ENCODE measurements at places on chromosomes 12 and 14.

- no peak for DNase-seq
These were observed 180.6 kb downstream of the AACS start for GRCh38 chr12:125245581-125246557.

- DNase-seq = no peak
These were observed 798.8 kb downstream of the SLC16A7 start for GRCh38 chr12:60394665-60395064.

DNA sequence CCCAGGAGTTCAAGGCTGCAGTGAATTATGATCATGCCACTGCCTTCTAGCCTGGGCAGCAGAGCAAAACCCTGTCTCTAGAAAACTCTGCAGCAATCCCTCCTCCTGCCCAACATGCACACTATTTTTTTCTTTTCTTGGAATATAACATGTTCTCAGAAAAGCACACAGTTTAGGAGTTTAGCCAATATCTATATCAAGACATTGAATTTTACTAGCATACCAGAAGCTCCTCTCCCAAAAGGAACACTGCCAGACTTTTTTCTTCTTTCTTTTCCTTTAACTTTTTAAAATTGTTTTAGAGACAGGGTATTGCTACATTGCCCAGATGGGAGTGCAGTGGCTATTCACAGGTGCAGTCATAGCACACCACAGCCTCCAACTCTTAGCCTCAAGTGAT, 107.1 kb upstream of the AEBP2 start:
- no peak for DNase-seq

DNA sequence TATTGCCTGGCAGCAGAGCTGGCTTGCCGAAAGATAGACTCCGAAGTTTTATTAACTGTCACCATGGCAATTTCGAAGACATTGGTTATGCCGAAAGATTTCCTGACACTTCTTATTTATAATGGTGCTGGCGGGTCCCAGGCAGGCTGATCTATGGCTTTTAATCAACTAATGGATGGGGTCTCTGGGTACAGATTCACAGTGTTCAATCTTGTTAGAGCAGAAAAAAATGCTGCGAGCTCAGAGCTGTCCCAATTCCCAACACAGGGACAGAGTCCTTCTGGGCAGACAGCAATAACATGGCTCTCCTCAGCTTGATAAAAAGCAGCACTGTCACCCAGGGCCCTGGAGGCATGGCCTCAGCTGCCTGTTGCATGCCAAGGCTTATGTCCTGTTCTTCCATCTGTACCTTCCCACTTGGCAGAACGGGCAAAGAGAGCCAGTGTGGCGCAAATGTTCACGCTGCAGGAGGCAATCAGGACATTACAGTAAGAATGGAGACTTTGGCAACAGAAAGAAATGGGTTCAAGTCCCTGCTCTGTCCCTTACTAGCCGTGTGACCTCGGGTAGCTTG, 228.2 kb upstream of the PWP1 start:
- no peak for DNase-seq

All from stimulated activated CD4-positive, alpha-beta T cell treated with anti-CD3 and anti-CD28 coated beads, Interleukin-15, amount 100 ng/mL, for 1 hour (primary cell).